ENCODE measurements at places on chromosomes 6 and 20.

- no peak for DNase-seq
Observed at GRCh38 chr20:46913329-46914044, 18.8 kb downstream of the EYA2 start.

DNA sequence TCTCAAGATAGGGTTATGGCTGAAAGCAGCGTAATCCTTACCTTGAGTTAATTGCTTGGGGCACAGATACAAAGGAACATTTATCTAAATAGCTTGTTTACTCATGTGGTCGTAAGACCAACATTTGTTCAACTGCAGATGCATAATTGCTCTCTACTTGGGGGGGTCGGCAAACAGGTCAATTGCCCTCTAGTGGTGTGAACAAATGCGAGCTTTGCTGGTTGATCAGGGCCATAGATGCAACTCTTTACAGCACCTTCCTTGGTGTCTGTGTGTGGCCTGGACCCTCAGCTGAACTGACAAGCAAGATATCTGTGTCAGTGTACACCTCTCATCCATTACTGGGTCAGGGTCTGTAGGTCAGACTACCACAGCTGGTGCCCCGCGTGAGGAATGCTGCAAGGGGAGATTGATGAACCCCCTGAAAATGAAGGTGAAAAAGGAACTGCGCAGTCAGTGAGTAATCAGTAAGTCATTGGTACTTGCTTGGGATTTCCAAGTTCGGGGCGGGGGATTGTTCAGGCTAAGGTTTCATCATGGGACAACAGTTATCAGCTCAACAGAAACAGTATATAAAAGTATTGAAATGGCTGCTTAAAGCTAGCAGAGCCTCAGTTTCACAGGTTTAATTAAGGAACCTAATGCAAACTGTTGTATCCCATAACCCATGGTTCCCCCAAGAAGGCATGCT lies 24.0 kb downstream of the HLA-DPA1 start:
- no peak for DNase-seq

- DNase-seq, result no peak
Observed at GRCh38 chr20:43750774-43751166, 24.0 kb upstream of the GTSF1L start.

DNA sequence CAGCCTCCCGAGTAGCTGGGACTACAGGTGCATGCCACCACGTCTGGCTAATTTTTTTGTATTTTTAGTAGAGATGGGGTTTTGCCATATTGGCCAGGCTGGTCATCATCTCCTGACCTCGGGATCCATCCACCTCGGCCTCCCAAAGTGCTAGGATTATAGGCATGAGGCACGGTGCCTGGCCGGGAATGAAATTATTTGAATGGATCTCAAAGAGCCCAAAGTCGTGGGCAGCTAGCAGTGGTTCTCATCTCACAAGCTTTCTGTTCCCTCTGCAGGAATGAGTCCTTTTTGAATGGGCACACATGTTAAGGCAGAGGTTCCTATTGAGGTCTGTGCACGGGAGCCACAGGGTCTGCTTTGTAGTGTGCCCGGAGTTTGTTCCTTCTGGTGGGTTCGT lies 34.9 kb downstream of the PPP1R3G start:
- DNase-seq, result no peak

- DNase-seq, result no peak
Observed at GRCh38 chr6:42249279-42249678, 31.6 kb upstream of the MRPS10 start.

DNA sequence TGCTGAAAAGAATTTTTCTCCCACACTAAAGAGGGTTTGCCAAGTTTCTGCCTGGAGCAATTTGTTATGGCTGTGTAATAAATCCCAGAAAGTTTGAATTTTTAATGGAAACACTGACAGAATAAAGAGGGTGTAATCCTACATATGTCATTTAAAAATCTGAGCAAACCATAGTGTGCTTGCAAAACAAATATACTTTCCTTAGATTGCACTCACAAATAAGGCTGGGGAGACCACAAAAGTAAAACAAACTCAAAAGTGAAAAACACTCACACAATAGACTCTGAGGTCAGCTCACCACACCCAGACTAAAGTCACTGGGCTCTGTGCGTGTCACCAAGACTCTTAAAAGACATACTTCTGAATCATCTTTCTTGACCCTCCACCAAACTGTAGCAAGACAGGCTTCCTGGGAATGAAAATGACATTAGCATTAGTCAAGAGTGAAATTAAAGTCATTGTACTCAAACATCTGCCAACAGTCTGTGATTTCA lies 4.8 kb upstream of the ATXN1 start:
- no peak for DNase-seq

DNA sequence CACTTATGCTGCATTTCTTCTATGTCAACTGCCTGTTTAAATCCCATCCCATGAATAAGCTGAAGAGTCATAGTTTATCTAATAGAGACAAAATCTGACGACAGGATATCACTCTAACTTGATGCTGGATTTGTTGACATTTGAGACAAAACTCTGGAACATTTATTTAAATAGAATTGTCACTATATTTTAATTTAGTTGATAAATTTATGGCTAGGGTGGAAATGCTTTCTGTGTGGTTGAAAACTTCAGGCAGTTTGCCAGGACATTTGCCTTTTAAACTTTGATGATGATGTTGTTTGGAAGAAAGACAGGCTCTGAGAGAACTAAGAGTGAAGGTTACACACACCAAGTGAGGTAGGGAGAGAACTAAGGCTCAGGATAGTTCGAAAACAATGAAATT lies 68.1 kb downstream of the GJA1 start:
- no peak for DNase-seq

GRCh38 chr6:14811775-14812428 lies 434.0 kb upstream of the JARID2 start:
- DNase-seq, result no peak

DNA sequence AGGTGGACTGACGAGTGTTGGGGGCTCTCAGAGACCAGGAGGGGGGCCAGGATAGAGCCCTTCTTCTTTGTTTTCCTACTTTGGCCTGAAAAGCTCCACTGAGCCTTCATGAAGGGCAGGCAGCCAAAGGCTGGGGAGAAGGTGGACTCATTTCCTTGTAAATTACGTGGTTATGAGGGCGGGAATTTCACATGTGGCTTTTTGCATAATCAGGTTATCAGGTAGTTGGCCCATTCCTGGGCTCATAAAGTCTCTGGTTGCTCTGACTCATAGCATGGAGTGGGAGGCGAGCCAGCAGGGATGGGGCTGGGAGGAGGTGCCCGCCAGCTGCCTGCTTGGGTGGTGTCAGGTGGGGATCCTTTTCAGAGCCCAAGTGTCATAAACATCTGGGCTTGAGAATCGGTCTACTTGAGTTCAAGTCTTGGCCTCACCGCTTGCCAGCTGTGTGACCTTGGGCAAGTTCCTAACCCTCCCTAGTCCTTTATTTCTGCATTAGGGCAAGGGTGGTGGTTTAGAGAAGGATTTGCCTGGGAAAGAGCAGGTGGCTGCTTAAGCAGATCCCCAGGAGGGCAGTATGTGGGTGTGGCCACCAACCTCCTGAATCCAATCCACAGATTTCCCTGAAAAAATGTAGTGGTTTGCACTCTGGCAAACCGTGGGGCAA lies 26.5 kb upstream of the RNF24 start:
- DNase-seq, result no peak

DNA sequence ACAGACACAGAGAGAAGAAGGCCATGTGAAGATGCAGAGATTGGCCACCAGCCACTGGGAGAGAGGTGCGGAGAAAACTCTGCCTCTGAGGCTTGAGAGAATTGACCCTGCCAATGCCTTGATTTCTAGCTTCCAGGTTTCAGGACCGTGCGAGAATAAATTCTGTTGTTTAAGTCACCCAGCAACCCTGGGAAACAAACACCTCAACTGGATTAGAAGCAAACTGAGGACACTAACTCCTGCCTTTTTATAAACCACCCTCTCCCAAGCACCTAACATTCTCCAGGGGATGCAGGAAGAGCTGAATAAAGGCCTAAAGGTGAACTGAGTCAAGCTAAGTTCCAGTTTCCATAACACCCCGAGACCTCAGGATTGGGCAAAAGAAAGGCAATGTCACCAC lies 136.1 kb downstream of the ANKRD60 start:
- no peak for DNase-seq

DNA sequence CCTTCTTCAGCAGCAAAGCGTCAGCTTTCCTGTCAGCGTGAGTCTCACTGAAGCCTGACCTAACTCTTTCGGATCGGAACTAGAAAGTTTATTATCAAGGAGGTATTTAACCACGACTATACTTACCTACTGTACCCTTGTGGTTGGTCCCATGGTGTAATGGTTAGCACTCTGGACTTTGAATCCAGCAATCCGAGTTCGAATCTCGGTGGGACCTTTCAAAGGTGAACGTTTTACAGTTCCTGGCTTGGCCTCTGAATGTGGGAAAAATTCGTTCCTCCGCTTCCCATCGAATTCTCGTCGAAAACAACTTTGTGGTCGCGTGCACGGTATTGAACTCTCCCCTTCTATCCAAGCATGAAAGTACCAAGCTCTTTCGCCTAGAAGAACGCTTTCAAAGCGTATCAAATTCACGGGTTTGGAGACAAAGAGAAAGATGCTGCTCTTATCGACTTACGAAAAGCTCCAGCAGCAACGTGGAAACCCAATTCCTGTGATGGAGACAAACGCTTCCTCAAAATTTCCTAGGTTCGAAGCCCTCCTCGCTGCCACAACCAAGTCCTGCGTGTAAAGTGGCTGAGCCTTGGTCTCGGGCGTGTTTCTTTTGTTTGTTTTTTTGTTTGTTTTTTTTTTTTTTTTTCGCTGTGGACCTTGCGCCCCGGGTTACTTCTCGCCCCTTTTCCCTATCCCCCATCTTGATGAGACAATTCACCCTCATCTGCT lies 63.7 kb downstream of the GPX5 start:
- no peak for DNase-seq

GRCh38 chr6:43222418-43223059 lies 6.7 kb downstream of the DNPH1 start:
- no peak for DNase-seq

GRCh38 chr6:45645302-45645701 lies 267.6 kb upstream of the SUPT3H start:
- DNase-seq, result no peak

GRCh38 chr6:110822249-110822648 lies 7.0 kb upstream of the CDK19 start:
- no peak for DNase-seq

- no peak for DNase-seq
Observed at GRCh38 chr20:48697845-48698491, 129.8 kb downstream of the PREX1 start.

DNA sequence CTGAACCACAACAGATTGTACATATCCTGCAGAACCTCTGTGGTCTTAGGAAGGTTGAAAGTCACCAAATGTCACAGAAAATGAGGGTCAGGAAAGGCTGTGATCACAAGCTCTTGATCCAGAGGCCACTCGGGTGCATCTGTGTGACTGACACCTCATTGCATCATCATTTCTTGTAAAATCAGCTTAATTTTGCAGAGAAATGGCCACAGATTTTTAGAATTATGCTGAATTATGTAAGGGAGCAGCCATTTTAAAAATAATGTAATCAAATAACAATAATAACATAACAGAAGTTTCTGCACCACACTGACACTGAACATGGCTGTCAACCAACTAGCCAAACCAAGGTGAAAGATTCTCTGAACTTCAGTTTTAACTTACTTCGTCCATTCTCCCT lies 32.5 kb upstream of the PRND start:
- no peak for DNase-seq

DNA sequence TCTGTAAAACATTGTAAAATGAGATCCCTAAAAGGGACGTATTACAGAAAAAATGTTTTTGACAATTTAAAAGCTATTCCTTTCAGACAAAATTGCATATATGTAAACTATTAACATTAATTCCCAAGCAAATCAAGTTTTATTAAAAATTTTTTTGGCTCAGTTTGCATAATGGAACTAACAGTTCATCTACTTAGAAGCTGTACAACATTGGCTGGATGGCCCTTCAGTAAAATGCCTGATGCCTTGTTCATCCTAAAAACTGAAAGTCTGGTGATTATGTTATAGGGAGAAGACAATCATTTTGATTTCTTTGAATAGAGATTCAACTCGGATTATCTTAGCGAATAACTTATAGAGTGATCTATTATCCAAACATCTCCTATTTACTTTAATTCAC lies 52.8 kb downstream of the ADGRG6 start:
- DNase-seq, result no peak

- peak; percentile 39 for DNase-seq
Observed at GRCh38 chr20:1266167-1266973, at the start of gene SNPH. TSS of gene SNPH (plus strand) at chr20:1266294. CDS start at chr20:1296240, 29,946 bp downstream.

DNA sequence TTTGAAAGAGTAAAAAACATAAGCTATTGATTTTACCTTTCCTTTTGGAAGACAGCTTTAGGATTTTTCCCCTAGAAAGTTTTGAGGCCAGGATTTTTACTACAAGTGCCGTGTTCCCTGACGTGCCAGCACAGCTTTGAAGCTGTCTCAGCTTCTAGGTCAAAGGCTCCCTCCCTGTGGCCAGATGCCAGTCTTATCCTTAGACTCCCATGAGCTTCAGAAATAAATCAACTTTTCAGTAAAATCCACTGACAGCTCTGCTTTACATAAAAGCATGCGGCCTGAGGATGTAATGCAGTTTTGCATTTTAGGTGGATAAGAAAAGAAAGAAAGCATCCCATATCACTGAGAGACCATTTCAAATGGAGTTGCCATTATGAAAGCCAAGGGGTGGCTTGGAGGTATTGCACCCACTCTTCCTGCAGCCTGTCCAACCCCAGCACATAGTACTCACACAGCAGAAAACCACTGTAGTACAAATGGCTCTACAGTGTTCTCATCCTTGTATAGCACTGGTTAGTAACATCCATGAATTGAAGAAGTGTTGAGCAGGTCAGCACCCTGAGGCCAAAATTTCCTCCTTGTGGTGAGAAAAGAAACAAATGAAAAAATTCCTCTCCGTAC lies 15.2 kb upstream of the ATXN1 start:
- DNase-seq, result no peak

Data from stimulated activated CD8-positive, alpha-beta memory T cell treated with anti-CD3 and anti-CD28 coated beads, Interleukin-2, amount 100 ng/mL, for 1 hour (primary cell).